ENCODE measurements at places on chromosomes 5 and 9.

GRCh38 chr5:127486471-127486870 lies 31.0 kb upstream of the PRRC1 start:
- no peak for DNase-seq

- peak; percentile 33 for DNase-seq
These were observed 54.3 kb downstream of the PTCH1 start for GRCh38 chr9:95462249-95463147.

GRCh38 chr5:170357955-170358444 lies 31.2 kb downstream of the KCNMB1 start:
- no peak for DNase-seq

- no peak for DNase-seq
These were observed 219.3 kb downstream of the CEMIP2 start for GRCh38 chr9:71549023-71549422.

DNA sequence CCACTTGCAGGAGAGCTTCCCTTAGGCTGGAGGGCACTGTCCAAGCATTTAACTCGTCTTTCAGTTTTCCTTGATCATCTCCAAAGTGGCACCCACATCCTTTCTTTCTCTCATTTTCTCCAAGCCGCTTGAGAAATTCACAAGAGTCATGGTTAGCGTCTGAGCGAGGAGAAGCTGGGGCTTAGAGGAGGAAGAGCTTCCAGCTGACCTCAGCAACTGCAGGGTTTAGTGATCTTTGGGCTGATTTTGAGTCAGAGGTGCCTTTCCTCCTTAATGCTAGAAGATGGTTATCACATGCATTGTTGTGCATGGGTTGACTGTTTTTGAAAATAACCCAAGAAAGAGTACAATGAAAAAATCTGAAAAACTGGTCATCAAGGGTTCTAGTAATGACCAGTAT lies 134.7 kb downstream of the GADD45G start:
- DNase-seq: no peak

DNA sequence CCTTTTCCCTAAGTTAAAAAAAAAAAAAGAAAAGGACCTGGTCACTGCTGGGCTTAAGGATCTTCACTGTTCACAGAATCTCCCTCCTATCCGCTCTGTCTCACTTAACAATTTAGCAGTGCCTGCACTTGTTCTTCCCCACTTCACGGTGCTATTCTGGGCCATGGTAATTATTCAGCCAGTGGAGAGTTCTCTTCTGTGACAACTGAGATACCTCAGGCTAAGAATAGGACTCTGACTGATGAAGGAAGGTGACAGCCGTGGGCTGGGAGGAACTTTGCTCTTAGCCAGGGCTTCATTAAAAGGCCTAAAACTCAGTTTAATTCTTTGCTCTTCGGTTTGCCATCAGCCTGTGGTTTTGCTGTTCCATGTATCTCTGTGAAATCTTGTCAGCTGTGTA lies 51.9 kb upstream of the ENTREP1 start:
- DNase-seq: no peak

DNA sequence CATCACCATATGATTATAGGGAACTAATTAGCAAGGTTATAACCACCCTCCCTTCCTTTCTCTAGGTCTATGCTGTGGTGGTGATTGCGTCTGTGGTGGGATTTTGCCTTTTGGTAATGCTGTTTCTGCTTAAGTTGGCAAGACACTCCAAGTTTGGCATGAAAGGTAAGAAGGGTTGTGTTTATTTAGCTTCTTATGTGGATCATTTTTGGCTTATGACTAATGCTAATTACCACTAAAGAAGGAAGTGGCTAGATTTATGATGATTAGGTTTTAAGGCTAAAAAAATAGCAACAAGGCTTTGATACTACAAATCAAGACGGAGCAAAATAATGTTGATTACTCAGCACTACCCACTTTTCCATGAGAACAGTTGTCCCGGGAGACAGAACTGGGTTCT lies 82.4 kb downstream of the NTRK2 start:
- DNase-seq: no peak

GRCh38 chr5:105392122-105392709 lies 1829.6 kb upstream of the NUDT12 start:
- no peak for DNase-seq

- no peak for DNase-seq
These were observed 88.2 kb downstream of the PPIC start for GRCh38 chr5:122948319-122948718.

GRCh38 chr9:21287280-21287679 lies 17.8 kb downstream of the IFNA5 start:
- DNase-seq: no peak

- DNase-seq: no peak
These were observed 12.4 kb downstream of the ANKH start for GRCh38 chr5:14859150-14859549.

GRCh38 chr9:72911816-72912215 lies 41.0 kb downstream of the ALDH1A1 start:
- no peak for DNase-seq

- DNase-seq: no peak
These were observed 9.6 kb upstream of the SSBP2 start for GRCh38 chr5:81760521-81760920.
